ENCODE measurements at places on chromosomes 16 and 17.

- no peak for DNase-seq
Measured at GRCh38 chr16:87585442-87586200, 16.7 kb upstream of the JPH3 start.

DNA sequence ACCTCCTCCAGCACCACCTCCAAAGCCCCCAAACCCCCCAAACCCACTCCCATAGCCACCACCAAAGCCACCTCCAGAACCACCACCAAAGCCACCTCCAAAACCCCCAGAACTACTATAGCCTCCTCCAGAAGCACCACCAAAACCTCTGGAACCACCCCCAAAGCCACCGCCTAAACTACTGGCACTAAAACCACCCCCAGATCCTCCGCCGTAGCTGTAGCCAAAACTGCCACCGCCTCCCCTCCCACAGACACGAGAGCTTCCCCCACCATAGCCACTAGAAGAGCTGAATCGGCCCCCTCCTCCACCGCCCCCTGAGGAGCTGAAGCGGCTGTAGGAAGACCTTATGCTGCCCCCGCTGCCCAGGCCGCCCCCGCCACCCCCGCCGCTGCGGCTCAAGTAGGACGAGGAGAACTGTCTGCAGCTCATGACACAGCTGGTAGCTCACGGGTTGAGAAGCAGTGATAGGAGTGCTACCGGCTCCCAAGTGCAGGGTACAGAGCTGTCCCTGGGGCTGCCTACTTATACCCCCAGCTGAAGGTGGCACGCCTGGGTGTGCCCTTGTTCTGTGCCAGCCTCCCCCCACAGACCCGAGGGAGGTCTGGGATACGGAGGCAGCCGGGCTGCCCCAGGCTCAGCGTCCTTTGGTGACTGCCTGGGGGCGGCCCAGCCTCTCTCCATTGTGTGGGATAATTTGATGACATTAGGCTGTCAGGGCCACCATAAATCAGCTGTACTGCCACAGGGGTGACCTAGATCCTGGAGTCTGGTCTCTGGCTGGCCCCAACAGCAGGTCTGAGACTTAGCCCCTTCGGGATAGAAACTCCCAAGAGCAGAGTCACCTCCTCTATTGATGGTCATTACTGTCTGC lies at the start of gene KRT9:
Gene KRT9, minus strand, starts transcription at position 499 of the 874 bp plus-strand sequence. Its CDS starts 67 bp downstream, at position 432.
- DNase-seq, result no peak

GRCh38 chr16:56532714-56533113 lies 12.9 kb upstream of the BBS2 start:
- DNase-seq, result no peak

DNA sequence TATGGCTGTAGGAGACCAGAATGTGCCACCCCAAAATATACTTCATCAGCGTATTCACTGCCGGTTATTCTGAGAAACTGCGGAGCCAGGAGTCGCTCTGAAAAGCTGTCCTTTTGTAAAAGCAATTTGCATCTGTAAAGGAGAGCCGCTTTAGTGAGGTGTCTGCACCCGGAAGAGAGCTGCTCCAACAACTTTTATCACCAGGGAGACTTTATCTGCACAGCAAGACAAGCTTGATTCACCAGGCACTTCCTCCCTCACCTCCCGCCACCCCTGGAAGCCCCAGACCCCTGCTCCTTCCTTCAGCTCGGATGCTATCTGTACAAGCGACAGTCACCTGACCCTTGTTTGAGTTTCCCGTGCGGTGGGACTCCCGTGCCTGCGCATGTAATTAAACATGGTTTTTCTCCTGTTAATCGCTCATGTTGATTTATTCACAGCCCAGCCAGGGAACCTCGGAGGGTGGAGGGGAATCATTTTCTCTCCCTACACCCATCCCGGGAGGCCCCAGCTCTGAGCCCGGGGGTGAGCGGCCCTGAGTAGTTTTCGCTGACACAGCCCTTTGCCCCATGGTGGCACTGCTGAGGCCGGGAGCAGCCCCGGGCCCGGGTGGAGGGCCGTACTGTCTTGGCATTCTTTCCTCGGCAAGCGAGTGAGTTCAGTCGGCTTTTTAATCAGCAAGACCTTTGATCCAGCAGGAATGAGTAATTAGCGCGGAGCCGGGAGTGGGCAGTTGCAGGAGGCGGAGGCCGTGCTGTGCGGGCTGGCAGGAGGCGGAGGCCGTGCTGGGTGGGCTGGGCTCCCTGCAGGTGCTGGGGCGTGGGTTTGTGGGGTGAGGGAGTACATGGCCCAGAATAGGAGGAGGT lies 222.7 kb upstream of the CIBAR2 start:
- DNase-seq, result no peak

- no peak for DNase-seq
Measured at GRCh38 chr16:64540434-64540833, 581.4 kb downstream of the CDH11 start.

DNA sequence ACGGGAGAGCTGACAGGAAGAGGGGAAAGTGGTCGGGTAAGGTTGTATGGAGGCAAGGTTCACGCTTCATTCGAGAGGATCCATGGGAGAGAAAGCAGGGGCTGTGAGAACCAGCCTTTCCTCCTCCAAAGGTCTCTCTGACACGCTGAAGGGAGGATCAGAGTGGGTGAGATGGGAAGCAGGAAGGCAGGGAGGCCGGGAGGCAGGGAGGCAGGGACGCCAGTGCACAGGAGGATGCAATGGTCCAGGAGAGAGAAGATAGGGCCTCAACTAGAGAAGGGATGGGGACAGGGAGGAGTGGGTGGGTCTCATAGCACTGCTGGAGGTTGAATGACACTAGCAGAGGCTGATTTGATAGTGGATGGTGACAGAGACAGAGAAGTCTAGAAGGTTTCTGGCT lies 54.1 kb downstream of the PIMREG start:
- DNase-seq, result no peak

- DNase-seq, result no peak
Measured at GRCh38 chr17:77786740-77787505, 171.6 kb upstream of the TNRC6C start.

- no peak for DNase-seq
Measured at GRCh38 chr16:86476956-86477534, 33.3 kb upstream of the FOXF1 start.

DNA sequence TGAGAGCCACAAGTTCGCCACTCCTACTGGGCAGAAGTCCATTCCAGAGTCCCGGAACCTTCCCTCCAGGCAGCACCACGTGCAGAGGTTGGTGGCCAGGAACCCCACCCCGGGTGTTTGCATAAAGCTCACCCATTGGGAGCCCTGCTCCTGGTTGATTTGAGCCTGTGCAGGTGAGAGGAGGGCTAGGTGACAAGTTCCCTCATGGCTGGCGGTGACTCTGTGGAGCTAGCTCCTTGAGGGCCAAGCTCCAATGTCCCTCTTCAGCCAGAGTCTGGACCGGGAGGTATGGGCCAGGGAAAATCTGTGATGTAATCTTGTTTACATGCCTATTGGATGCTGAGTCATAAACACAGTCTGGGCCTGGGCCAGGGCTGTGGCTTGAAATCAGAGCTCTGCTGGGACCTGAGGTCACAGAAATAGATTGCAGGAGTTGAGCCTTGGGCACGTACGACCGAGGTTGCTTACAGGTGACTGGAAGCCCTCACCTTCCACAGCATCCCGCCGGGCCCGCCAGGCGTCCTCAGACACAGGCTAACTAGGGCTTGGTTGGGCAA lies 118.9 kb downstream of the AATF start:
- no peak for DNase-seq

GRCh38 chr17:74523308-74523707 lies 8.0 kb downstream of the CD300LB start:
- no peak for DNase-seq

GRCh38 chr17:4950746-4951204 lies at the start of gene ENO3:
Gene ENO3 (plus strand): TSS chr17:4951119. CDS start chr17:4951830, 711 bp downstream.
- DNase-seq, result no peak

DNA sequence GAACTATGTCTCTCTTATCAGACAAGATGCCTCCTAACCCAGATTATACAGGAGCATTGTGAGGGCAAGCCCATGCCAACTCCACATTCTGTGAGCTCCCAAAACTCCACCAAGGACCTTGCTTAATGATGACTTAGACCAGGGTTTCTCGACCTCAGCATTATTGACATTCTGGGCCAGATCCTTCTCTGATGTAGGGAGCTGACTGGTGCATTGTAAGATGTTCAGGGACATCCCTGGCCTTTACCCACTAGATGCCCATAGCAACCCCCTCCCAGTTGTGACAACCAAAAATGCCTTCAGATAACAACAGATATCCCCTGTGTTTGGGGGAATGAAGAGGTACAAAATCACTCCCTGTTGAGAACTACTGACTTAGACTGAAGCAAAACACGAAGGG lies 43.6 kb downstream of the HOXB1 start:
- no peak for DNase-seq

- no peak for DNase-seq
Measured at GRCh38 chr17:69499318-69499717, 84.8 kb downstream of the MAP2K6 start.

GRCh38 chr17:71995590-71995989 lies 125.2 kb upstream of the SOX9 start:
- DNase-seq, result no peak

DNA sequence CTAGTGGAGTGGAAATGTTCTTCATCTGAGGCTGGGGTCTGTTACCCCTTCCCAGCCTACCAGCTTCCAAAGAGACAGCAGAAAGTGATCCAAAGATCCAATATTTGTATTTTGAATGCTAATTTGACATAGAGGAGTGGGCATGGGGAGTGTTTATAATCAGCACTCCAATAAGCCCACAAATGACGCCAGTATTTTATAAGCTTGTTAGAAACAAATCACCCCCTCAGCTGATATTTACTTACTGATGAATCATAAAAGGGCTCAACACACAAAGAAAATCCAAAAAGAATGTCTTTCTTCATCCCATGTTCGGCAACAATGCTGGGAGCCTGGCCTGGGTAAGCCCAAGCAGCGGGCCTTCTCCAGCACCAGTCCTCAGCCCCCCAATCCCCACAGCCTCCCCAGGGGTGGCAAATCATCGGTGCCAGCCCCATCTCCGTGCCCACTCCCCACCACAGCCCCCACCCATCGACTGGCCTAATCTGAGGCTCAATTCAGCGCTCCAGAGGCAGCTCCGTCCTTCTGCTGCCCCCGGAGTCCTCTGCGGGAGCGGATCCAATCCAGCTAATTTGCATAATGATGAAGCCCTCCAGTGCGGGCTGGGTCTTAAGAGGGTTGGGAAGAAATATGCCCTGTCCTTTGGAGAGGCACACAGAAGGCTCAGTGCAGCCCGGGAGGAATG lies 169.5 kb downstream of the C16orf78 start:
- DNase-seq, result no peak

- no peak for DNase-seq
Measured at GRCh38 chr16:535446-536405, 8.2 kb downstream of the CAPN15 start.

DNA sequence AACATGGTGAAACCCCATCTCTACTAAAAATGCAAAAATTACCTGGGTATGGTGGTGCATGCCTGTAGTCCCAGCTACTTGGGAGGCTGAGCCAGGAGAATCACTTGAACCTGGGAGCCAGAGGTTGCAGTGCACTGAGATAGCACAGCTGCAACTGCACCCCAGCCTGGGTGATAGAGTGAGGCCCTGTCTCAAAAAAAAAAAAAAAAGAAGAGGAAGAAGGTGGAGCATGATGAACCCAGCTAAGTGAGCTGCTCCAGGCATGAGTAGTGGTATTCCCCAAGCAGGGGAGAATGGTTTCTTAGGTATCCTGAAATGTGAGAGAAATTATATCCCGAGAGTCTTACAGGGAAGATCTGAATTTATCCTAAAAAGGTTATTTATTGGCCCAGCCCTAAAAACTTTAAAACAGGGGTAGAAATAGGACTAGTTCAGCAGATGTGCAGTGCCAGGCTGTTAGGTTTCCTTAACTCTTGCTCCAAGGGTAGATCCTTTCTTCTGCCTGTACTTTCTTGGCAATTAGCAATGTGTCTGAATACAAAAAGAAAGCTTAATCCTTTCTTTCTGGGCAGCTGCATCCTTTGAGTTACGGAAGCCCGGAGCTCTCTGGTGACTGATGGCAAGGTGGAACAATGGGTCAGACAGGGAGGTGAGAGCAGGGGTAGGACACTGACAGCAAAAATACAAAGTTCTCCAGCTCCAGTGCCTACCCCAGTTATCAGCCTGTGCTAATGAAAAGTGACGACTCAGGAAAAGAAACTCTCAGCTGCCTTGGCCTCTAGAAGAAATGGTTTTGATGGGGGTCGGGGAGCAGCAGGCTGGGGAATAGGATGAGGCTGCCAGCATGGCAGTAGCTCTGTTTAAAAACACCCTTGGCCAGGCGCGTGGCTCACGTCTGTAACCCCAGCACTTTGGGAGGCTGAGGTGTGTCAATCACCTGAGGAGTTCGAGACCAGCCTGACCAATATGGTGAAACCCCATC lies 36.5 kb upstream of the TOB1 start:
- no peak for DNase-seq

GRCh38 chr16:15676506-15676905 lies 26.5 kb downstream of the NDE1 start:
- no peak for DNase-seq
